Panc1 (cell line): ENCODE measurements at places on chromosomes 5 and 9.

DNA sequence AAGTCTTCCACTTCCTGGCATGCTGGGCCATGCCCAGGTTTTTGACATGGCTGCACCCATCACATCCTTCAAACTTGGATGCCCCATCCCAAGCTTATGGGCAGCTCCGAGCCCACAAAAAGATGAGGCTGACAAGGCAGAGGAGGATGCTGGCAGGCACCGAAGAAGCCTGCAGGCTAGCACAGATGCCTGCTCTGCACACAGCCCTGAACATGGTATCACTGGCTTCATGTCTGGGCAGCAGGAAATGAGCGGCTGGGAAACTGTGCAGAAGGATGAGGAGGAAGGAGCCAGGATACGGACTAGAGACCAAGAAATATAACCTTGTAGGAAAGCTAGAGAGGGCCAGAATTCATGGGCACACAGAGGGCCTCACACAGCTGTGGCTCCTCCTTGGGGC, 14.8 kb downstream of the CAMK2A start:
- no peaks in the 10 kb centered on the region for H3K27me3 ChIP-seq
- no peak overlapping the region for H3K4me3 ChIP-seq
- no peak overlapping the region for H3K27ac ChIP-seq
- H3K4me1 ChIP-seq = no peaks in the 10 kb centered on the region; the same call in 1 of the 2 replicates
- no peaks in the 10 kb centered on the region for H3K36me3 ChIP-seq

DNA sequence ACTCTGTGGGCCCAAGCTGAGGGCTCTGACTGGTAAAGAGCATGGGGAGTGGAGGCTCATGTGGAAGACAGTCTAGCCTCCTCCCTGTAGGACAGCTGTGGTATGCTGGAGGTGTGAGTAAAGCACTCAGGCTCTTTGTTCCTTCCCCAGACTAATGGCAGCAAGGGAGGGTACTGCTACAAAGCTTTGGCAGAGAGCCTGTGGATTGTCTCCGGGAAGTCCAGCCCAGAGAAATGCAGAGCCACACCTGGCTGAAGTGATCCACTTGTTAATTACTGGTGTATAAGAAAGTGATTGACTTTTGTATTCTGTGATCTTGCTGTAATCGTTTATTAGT, 161.7 kb downstream of the OXCT1 start:
- no peak overlapping the region for H3K4me3 ChIP-seq
- H3K36me3 ChIP-seq = no peaks in the 10 kb centered on the region
- H3K27me3 ChIP-seq = no peaks in the 10 kb centered on the region
- H3K4me1 ChIP-seq = no peaks in the 10 kb centered on the region
- H3K27ac ChIP-seq = no peak overlapping the region

DNA sequence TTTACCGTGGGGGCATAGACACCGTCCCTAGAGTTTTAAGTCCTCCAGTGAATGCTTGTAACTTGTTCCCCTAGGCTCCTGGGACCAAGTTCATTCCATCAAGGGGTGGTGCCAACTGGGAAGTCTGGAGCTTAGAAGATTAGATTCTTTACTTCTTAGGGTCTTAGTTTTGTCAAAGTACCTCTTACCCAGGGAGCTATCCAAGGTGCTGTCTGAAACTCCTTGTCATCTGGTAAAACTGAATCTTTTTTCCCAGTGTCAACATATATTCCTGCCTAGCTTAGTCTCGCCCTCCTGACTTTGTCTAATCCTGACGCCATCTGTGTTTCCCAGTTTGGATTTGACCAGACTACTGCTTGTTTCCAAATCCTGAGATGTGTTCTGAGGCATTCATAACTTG, 41.6 kb downstream of the MAMDC2 start:
- no peak for DNase-seq
- H3K4me3 ChIP-seq = no peak overlapping the region
- no peak overlapping the region for H3K27ac ChIP-seq
- no peaks in the 10 kb centered on the region for H3K4me1 ChIP-seq
- H3K36me3 ChIP-seq = no peaks in the 10 kb centered on the region
- H3K27me3 ChIP-seq = no peaks in the 10 kb centered on the region

DNA sequence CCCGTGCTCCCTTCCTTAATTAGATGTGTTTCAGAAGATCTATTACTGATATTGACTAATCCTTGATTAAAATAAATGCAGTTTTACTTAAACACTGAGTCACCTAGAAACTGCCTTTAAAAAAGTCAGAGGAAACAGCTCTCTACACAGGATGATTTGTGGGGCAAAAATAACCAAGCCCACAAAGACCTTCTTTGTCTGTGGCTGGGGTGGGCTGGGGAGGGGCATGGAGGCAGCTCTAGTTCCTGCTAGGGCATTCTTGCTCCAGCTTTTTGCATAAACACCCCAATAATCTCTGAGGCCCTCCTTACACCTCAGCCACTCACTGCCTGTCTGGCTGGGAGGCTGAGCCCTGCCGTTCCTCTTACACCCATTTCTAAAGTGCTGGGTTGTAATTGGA, 227.6 kb upstream of the DAP start:
- no peak for DNase-seq
- no peaks in the 10 kb centered on the region for H3K36me3 ChIP-seq
- H3K27ac ChIP-seq = no peak overlapping the region
- no peaks in the 10 kb centered on the region for H3K4me1 ChIP-seq

- peaks cover 6% of the 10 kb centered on the region for H3K36me3 ChIP-seq
- no peak overlapping the region for H3K27ac ChIP-seq
- no peaks in the 10 kb centered on the region for H3K27me3 ChIP-seq
- H3K4me1 ChIP-seq = no peaks in the 10 kb centered on the region
- no peak overlapping the region for H3K4me3 ChIP-seq
- DNase-seq = no peak
Measured at GRCh38 chr5:14713476-14714390, 49.2 kb downstream of the OTULIN start.

DNA sequence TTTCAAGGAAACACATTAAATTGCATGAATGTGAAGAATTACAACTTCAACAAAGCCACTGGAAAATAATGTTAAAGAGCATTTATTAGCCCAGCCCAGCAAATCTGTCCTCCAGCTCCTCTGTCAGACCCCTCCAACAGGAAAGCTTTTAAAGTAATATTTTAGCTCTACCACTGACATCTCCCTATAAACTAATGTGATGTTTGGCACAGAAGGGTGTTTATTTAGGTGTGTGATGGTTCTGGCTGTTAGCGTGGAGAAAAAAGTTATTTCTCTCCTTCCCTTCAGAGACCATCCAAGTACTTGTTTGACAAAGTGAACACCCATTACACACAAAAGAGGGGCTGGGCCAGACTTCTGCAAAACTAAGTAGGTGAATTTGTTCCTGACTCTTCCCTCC, 111.9 kb upstream of the TARS1 start:
- H3K4me3 ChIP-seq = no peak overlapping the region
- no peak for DNase-seq
- H3K27me3 ChIP-seq = no peaks in the 10 kb centered on the region
- H3K4me1 ChIP-seq = no peaks in the 10 kb centered on the region

DNA sequence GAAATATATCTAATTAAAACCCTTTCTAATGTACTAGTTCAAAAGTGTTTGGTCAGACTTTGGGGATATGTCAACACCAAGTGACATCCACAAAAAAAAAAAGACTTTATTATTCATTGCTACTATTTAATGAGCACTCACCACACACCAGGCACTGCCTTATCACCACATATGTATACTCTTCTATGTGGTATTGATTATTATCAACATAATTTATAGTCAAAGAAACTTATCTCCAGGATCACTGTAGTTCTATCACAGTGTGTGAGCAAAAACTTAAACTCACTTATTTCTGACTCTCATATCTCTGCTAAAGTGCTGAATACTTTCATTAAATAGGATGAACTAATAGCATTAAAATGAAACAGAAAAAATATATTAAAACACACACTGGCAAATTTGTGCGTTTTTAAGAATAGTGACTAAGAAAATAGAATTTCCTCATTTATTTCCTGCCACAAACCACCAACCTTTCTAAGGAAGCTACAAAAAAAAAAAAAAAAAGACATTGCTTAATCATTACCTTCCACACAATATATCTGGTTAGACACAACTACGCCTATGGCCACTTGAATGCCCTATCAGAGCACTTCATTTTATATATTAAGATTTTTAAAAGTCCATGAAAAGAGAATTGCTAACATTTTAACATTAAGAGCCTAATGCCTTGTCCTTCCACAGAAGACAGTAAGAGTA, 12.8 kb downstream of the SLCO4C1 start:
- no peaks in the 10 kb centered on the region for H3K27me3 ChIP-seq
- no peak overlapping the region for H3K4me3 ChIP-seq
- no peak overlapping the region for H3K27ac ChIP-seq
- no peaks in the 10 kb centered on the region for H3K36me3 ChIP-seq
- no peaks in the 10 kb centered on the region for H3K4me1 ChIP-seq
- DNase-seq = no peak

- H3K36me3 ChIP-seq = no peaks in the 10 kb centered on the region
- H3K27me3 ChIP-seq = no peaks in the 10 kb centered on the region; the same call in 1 of the 2 replicates
- H3K4me3 ChIP-seq = no peak overlapping the region
- no peak for DNase-seq
Measured at GRCh38 chr5:122419142-122419894, 107.3 kb downstream of the SNCAIP start.

- H3K27me3 ChIP-seq = no peaks in the 10 kb centered on the region
- no peak overlapping the region for H3K4me3 ChIP-seq
- H3K4me1 ChIP-seq = no peaks in the 10 kb centered on the region
- no peak overlapping the region for H3K27ac ChIP-seq
- peak; percentile 17 for DNase-seq
- no peaks in the 10 kb centered on the region for H3K36me3 ChIP-seq
Measured at GRCh38 chr9:93302586-93303257, 118.8 kb downstream of the WNK2 start.

- H3K36me3 ChIP-seq = no peaks in the 10 kb centered on the region
- no peaks in the 10 kb centered on the region for H3K4me1 ChIP-seq
- no peak overlapping the region for H3K27ac ChIP-seq
- peak overlapping the region; percentile 25 for H3K4me3 ChIP-seq
- no peaks in the 10 kb centered on the region for H3K27me3 ChIP-seq
Measured at GRCh38 chr9:87148331-87149104, 201.2 kb upstream of the GAS1 start.

GRCh38 chr5:16549491-16550206, 67.1 kb downstream of the RETREG1 start:
- H3K36me3 ChIP-seq = no peaks in the 10 kb centered on the region
- no peak overlapping the region for H3K27ac ChIP-seq
- H3K4me3 ChIP-seq = no peak overlapping the region
- no peaks in the 10 kb centered on the region for H3K4me1 ChIP-seq

DNA sequence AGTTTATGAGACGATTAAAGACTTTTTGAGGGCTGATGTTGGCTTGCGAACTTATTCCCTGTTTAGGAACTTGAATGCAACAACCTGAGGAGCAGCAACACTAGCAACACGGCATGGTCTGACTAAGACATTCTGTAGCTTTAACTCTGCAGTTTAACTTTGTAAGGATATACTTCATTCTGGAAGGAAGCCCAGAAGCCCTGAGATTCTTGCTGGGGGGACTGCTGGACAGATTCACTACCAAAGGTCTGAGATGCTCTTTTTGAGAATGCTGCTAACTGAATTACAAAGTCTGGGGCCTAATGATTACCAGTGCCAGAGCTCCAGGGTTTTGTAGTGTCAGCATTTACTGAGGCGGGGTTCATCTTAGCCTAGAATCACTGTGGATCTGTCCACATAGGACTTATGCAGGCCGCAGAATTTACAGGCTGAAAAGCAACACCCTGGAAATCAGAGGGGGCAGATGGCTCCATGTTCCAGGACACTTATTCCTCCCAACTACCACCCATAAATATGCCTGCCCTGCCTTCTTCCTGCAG, 537.1 kb upstream of the CDH18 start:
- no peak overlapping the region for H3K4me3 ChIP-seq
- no peaks in the 10 kb centered on the region for H3K36me3 ChIP-seq
- no peak overlapping the region for H3K27ac ChIP-seq
- no peaks in the 10 kb centered on the region for H3K27me3 ChIP-seq
- no peak for DNase-seq

DNA sequence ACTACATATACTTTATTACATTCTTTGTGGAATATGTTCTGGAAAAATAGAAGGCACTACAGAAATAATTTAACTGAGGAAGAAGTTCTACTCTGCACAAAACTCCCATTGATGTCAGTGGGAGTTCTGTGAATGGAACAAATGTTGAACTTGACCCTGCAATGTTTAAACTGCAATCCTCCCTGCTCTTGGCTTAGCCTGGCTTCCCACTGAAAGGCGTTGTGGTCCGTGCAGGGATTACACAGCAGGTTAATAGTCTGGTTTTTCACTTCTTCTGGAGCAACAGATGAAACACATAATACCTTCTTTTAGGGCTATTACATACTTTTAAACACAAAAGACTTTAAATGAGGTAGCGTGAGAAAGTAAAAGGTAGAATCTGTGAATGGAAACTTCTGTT, 12.9 kb upstream of the ERBIN start:
- no peak for DNase-seq
- H3K4me1 ChIP-seq = no peaks in the 10 kb centered on the region
- no peak overlapping the region for H3K27ac ChIP-seq
- no peak overlapping the region for H3K4me3 ChIP-seq
- H3K27me3 ChIP-seq = no peaks in the 10 kb centered on the region

DNA sequence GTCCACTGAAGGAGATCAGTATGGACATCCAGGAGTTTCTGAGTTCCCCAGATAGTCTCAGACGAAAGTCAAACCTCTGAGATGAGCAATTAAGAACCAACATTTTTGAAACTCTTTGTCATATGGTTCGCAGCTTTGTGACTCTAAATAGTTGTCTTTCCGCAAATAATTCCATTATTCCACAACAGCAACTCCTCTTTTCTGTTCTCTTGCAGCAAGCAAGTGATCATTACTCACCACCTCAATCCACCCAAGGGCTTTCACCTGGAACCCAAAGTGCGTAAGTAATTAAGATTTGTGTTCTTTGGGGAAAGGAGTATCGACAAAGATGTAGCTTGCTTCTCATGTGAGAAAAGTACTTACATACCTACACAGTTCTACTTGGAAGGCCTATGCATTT, 15.6 kb downstream of the MTX3 start:
- no peak overlapping the region for H3K27ac ChIP-seq
- H3K27me3 ChIP-seq = peaks cover 3% of the 10 kb centered on the region; the same call in 1 of the 2 replicates
- no peak for DNase-seq

DNA sequence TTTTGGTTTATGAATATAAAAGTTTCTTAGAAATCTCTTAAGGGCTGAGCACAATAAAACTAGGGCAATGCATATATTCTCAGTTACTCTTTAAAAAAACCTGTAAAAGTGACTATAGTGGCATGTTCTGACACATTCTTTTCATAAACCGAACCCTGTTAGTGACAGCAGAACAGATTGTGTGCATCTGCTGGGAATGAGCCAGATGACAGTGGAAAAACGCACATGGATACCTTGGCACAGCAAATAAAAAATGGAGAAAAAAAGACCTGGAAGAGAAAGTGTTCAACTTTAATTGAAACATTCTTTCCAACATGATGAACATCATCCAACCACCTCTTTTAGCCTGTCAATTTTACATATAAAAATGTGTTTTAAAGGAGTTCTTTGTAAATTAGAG, 12.7 kb downstream of the MEF2C start:
- H3K36me3 ChIP-seq = no peaks in the 10 kb centered on the region
- peaks cover 5% of the 10 kb centered on the region; the same call in 1 of the 2 replicates for H3K4me1 ChIP-seq
- no peaks in the 10 kb centered on the region for H3K27me3 ChIP-seq
- no peak for DNase-seq
- H3K27ac ChIP-seq = no peak overlapping the region
